ENCODE measurements at places on chromosomes 16 and 17.

- DNase-seq = no peak
These were observed 127.1 kb downstream of the MAF start for GRCh38 chr16:79473456-79473855.

DNA sequence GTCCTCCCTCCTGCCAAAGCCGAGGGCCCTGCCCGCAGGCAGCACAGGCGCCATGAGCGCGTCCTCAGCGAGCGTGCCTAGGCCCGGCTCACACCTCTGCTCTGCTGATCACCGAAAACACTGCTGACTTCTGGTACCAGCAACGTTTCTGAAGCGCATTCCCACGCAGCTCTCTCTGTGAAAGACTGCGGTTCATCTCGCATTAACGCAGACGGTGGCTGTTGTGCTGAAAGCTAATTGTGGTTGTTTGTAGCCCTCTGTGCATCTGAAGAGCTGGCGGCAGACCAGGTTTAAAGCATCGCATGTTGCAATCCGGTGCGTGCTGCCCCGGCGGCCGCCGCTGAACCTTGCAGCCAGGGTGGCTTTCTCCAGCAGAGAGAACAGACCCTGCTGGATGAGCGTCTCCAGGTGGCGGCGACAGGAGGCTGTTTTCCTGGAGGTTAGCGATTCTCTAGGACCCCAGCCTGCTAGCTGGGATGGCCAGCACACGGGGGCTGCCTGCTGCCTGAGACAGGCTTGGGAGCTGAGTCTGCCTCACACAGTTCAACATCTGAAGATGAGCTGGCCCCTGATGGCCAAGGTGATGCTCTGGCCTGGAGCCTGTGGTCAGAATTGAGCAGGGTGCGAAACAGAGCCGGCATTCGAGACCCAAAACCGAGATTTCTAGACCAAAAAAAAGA is 49.8 kb upstream of the CHMP6 start:
- no peak for DNase-seq

GRCh38 chr16:21620592-21620991 is 21.2 kb downstream of the METTL9 start:
- DNase-seq = no peak

GRCh38 chr17:59186850-59187249 is 23.0 kb upstream of the SMG8 start:
- DNase-seq = no peak

DNA sequence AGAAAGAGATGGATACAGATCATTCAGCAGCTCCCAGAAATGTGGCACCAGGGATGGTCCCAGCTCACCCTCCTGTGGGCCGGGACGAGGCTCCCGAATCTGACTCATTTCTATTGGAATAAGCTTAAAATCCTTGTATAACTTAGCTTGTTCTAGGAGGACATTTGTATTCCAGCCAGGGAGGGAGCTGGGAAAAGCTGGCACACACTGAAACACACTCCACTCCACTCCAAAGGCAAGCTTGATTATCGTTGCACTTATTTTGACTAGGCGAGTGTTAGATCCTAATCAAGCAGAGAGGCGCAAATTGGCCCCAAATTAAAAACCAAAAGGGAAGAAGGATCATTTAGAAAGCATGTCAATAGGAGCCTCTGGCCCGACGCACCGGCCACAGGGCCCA is 339.5 kb downstream of the HS3ST4 start:
- no peak for DNase-seq

- DNase-seq = no peak
These were observed 78.8 kb upstream of the FOXF1 start for GRCh38 chr16:86431540-86431939.

DNA sequence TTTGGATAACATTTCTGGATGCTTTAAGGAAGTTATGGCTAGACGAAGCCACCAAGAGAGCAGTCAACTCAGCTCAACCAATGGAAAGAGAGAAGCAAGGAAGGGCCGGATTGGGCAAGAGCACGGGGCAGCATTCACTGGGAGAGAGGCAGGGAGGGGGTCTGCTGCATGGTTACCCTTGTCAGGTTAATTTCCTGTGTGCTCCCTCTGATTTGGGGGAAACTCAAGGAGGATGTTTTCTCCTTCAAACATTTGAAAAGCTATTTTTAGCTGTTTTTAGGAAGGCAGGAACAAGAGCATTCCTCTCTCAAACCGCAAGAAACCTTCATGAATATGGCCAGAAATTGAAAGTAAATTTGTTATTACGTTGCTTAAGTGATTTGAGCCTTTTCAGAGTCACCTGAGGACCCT is 118.5 kb upstream of the ZFHX3 start:
- no peak for DNase-seq

DNA sequence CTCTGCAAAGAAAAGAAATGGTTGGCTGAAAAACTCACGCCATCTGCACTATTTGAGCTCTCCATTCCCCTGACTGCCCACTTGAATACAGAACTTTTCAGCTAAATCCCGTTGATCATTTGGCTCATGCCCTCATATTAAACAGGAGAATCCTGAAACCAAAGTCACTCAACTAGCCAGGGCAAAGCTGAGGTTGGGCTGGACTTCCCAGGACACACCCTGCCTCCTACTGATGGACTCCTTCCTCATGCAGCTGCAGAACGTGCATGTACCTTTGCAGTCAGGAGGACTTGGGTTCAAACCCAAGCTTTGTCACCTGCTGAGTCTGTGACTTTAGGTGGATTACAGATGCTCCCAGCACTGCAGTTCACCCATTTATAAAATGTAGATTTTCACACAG is 7.7 kb downstream of the ASIC2 start:
- DNase-seq = no peak

GRCh38 chr16:88972349-88972748 is 4.7 kb downstream of the CBFA2T3 start:
- DNase-seq = no peak

GRCh38 chr17:82924214-82924613 is 84.4 kb upstream of the ZNF750 start:
- no peak for DNase-seq

DNA sequence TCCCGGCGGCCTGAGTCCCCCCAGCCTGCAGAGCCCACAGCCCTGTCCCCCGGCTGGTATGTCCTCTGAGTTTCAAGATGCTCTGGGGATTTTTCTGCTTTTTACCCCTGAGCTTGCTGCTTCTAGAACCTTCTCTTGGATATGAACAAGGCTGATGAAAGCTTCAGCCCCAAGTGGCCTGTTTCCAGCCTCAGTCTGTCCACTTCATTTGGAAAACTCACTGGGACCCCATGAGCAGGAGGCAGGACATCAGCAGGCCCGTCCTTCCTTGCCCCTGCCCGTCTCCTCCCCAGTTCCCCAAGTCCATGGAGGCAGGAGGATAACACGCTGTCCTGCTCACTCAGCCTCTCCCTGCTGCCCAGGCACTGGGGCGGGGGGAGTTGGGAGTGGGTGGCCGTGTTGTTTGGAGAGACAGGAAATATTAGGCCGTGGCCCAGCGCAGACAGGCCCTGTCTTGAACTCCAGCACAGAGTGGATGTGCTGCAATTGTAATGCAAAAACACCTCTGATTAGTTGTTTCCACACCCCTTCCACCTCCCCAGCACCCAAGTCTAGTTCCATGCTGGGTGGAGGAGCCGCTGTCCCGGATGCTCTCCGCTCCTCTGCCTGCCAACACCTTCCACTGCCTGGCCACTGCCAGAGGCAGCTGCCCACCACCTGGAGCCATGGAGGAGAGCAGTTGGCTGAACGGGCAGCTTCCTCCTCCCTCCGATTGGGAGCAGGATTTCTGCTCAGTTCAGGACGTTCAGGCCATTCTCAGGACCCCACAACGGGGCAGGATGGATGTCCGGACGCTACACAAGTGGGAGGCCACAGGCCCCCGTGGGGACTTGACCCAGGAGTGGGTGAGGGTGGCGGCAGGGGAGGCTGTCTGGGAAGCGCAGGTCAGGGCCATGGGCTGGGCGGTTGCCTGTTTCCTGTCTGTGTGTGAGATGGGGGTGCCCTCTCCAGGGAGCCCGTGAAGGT is 216.9 kb upstream of the GSE1 start:
- DNase-seq = peak; percentile 81

DNA sequence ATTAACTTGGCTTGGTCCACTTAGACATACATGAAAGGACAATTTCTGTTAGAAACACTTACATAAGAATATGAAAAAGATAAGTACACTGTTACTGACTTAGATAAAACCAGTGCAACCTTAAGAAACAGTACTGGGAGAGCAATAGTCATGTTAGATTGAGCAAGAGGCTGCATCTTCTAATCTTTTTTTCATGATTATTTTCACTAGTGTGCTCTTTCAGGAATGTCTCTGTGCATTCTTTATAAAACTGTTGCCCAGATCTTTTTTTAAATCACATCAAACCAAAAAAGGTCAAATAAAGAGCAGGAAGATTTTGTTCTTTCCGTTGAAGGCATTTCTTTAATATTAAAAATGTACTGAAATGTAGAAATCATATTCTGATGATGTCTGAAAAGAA is 100.7 kb upstream of the AXIN2 start:
- DNase-seq = no peak

DNA sequence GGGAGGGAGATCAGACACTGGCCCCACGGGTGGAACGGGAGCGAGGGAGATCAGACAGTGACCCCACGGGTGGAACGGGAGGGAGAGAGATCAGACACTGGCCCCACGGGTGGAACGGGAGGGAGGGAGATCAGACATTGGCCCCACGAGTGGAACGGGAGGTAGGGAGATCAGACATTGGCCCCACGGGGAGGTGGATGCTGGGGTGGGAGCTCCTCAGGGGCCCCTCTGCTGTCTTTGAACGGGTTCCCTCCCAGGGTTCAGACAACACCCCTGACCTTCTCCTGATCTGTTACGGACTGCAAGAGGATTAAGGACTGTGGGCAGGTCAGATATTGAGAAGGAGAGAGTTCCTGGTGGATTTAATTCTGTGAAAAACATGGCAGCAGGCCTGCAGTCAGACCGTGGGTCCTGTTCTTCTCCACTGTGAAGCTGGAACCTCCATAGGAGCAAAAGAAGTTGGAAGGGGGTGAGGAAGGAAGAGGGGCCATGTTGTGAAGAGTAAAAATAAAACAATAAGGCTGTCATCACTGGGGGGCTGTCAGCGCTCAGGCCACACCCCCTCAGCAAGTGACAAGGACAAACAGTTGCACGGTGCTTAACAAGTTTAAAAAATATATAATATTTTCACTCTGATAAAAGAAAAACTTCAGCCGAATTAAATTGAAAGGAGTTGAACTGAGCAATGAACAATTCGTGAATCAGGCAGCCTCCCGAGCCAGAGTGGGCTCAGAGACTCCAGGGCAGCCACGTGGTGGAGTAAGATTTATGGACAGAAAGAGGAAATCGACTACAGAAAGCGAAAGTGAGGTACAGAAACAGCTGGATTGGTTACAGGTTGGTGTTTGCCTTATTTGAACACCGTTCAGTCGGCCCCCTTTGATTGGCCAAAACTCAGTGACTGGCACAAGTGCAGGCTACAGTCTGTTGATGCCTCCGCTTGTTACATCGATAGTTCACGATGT is 348.7 kb upstream of the TNRC6C start:
- DNase-seq = no peak

- peak; percentile 87 for DNase-seq
These were observed 12.1 kb downstream of the NDEL1 start for GRCh38 chr17:8447799-8448198.

DNA sequence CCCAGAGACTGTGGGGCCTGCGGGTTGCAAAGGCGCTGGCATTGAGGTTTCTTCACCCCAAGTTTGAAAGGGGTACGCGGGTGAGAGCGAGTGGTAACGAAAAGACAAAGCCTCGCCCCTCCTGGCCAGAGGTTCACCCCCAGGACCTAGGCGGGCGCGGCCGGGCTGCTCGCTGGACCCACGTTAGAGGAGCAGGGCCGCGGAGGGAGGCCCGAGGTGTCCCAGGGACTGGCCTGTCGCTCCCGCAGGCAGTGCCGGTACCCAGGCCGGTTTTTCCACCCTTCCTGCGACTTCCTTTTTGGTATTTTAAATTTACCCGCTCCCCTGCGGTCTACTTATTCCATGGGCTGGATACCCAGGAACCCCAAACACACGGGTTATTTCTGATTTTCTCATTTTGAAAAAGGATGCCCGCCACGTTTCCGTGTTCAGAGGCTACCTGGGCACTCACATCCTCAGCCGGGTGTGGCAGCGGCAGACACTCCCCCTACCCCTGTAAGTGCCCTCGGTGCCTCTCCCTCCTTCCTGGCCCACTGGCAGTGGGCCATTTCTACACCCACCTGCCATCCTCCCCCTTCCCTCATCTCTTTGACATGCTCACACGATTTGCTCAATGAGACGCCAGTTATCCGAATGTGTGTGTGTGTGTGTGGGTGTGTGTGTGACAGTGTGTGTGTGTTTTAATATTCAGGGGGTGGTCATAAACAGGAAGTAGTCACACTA is 1.6 kb upstream of the FOXL1 start:
- peak; percentile 69 for DNase-seq

DNA sequence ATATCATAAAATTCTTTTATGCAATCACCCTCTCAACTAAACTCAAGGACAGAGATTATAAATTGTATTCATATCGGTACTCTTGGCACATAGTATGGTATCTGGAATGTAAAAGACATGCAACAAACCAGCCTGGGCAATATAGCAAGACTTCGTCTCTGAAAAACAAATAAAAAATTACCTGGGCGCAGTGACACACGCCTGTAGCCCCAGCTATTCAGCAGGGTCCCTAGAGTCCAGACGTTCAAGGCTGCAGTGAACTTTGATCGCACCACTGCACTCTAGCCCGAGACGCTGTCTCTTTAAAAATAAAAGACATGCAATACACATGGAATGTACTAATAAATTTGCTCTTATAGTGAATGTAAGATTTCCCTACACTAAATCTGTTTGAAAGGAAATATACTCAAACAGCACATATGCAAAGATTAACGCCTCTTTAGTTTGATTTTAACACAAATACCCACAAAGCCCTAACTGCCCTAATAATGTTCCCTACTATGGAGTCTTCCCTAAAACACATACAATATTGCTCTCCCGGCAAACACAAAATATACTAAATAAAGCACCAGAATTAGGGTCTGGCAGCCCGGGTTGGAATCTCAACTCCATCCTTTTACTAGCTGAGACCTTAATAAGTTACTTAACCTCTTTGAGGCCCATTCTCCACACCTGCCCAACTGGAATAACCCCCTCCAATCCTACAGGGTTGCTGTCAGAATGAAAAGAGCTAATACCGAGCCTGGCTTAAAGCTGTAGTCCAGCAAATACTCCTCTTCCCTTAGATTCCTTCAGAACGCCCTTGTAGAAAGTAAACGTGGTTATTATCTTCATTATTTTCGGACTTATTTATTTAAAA is 1.2 kb downstream of the ABCA5 start:
- no peak for DNase-seq

- DNase-seq = no peak
These were observed 18.0 kb downstream of the FAM234A start for GRCh38 chr16:252366-253337.
